ENCODE measurements at places on chromosomes 13 and 19.

GRCh38 chr13:74073274-74073673 lies 60.9 kb downstream of the KLF12 start:
- DNase-seq, result no peak

DNA sequence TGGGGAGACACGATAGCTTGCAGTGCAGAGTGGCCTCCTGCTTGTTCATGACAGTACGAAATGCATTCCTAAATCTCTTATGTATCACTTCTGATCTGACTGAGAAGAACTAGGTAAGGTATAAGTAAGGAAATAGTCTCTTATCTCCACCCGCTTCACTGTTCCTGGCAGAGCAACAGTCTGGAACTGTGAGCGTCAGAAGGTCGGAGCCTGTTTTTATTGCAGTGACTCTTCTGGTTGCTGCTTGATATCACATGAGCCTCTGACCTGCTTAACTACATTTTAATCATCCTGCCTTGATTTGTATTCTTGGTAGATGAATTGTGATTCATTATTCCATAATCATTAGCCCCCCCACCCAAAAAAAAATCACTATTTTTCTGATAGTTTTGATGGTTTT lies 69.0 kb downstream of the COL4A2 start:
- DNase-seq, result no peak

DNA sequence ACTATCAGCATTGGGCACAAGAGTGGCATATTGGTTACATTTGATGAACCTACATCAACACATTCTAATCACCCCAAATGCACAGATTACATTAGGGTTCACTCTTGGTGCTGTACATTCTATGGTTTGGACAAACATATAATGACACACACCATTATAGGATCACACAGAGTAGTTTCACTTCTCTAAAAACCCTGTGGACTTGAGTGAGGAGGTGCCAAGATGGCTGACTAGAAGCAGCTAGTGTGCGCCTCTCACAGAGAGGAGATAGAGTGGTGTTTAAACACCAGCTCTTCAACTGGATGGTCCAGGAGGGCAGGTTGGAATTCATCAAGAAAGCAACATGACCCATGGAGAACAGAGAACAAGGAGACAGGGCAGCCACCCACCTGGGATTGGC lies 265.6 kb downstream of the TDRD3 start:
- no peak for DNase-seq

- no peak for DNase-seq
Measured at GRCh38 chr19:48493718-48494401, 17.8 kb downstream of the LMTK3 start.

- no peak for DNase-seq
Measured at GRCh38 chr13:52399708-52400107, 6.3 kb downstream of the THSD1 start.

- DNase-seq, result no peak
Measured at GRCh38 chr19:33400856-33401682, 27.6 kb downstream of the CEBPG start.

DNA sequence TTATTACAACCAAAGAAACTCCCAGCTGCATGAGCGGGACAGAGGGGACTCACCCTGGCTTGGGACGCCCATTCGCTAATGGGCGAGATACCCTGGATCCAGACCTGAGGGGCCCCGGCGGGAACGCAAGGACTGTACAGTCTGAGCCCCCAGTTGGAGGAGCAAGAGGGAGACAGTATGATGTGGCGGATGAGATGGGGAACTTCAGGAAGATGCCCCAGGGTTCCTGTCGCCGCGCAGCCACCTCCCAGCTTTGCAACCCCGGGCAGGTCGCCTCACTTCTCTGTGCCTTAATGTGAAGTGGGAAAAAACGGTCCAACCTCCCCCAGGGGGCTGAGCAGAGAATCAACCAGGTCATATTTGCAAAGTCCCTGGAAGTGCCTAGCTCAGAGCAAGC lies 2.5 kb downstream of the NPAS1 start:
- DNase-seq, result no peak

GRCh38 chr13:70051531-70051930 lies 56.1 kb upstream of the ATXN8OS start:
- DNase-seq, result no peak

- DNase-seq, result no peak
Measured at GRCh38 chr19:4350726-4351125, 7.4 kb downstream of the MPND start.

DNA sequence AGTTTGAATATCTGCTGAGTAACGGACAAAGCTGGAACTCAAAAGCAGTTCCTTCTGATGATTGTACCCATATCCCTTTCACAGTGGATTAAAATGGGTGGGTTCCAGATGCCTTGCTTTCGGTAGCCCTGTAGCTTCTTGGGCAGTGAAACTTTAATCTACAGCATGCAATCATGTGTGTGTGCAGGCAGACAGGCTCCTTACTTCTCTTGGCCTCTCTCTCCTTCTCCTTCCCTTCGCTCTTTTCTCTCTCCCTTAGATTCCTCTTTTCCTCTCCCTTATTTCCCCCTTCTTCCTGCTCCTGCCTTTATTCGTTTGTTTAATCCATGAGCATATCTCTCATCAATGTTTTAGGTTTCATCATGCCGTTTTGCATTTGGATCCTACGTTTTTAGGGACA lies 8.1 kb downstream of the DGKH start:
- no peak for DNase-seq

DNA sequence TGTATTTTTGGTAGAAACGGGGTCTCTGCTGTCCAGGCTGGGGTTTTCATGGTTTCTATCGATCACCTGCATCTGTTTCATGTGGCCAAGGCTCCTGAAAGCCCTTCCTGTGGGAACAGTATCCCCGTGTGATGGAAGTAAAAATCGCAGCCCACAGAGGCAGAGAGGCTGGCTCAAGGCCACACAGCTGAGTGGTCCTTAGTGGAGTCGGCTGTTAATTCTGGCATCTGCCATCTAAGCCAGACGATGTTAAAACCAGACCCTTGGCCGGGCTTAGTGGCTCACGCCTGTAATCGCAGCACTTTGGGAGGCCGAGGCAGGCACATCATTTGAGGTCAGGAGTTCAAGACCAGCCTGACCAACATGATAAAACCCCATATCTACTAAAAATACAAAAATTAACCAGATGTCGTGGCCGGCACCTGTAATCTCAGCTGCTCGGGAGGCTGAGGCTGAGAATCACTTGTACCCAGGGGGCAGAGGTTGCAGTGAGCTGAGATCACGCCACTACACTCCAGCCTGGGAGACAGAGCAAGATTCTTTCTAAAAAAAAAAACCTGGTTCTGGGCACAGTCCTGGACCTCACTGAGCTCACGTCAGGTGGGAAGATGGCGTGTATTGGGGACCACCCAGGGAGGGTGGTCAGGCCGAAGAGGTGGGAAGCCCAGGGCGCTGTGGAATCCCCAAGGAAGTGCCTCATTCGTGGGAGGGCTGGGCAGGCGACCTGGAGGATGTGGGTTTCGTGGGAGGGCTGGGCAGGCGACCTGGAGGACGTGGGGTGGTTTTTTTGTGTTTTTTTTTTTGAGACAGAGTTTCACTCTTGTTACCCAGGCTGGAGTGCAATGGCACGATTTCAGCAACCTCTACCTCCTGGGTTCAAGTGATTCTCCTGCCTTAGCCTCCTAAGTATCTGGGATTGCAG lies 18.5 kb upstream of the MISP start:
- no peak for DNase-seq

- DNase-seq, result no peak
Measured at GRCh38 chr13:106151056-106151699, 384.3 kb downstream of the EFNB2 start.

DNA sequence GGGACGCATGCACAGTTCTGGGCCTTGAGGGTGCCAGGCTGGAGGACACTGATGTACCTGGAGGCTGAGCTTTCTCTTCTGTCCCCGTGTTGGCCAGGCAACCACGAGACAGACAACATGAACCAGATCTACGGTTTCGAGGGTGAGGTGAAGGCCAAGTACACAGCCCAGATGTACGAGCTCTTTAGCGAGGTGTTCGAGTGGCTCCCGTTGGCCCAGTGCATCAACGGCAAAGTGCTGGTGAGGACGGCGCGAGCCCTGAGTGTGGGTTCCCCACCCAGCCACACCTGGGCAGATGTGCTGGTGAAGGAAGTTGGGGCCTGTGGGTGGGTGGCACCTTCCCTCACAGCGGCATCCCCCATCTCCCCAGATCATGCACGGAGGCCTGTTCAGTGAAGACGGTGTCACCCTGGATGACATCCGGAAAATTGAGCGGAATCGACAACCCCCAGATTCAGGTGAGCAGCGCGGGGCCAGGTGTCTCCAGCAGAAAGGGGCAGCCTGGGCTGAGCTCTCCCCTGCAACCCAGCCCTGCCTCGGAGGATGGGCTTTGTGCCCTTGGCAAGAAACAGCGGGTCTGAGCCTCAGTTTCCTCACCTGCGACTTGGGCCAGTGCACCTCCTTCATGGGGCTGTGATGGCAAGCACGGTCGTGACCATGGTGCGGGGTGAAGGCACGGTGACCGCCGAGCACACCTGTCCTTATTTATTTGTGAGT lies 26.2 kb downstream of the CCDC8 start:
- no peak for DNase-seq

- no peak for DNase-seq
Measured at GRCh38 chr19:14437578-14438140, 4.6 kb downstream of the PKN1 start.

DNA sequence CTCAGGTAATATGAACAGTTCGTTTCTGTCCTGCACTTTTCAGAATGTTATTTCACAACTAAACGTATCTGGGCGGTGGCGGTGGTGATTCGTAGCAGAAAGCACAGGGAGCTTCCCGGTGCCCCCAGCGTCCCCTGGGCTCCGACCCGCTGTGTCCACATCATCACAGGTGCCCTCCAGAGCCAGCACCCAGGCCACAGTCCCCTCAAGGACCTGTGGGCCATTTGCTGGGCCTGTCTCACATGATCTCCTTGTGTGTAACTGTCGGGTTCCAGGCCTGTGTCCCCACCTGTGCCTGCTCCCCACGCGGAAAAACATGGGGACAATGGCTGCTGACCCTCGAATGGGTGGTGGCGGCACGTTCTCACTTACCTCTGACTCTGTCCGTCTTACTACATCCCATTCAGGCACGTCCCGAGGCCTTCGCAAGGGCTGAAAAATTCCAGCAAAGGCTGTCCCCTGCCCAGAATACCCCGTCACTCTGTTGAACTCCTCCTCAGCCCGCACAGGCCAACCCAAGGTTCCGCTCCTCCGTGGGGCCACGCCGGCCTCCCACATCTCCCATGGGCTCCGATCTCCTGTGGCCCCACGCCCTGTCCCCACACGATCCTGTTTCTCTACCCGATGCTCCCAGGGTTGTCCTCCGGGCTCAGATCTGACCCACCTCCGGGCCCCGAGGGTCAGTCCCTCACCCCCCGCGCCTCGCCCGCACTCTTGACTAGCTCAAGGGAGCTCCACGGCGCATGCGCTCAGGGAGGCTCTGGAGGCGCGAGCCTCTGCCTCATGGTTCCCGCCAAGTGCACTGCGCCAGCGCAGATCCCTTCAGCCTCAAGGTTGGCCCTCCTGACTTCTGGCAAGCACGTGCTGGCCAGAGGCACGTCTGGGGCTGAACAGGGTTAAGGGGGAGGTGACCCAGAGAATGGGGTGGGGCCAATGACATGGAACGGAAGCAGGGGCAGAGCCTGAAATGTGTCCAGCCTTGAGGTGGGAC lies 21.2 kb downstream of the DEDD2 start:
- DNase-seq, result no peak

GRCh38 chr19:46631481-46631880 lies 4.5 kb downstream of the GNG8 start:
- DNase-seq, result no peak

GRCh38 chr13:67635754-67636153 lies 405.6 kb upstream of the PCDH9 start:
- no peak for DNase-seq

DNA sequence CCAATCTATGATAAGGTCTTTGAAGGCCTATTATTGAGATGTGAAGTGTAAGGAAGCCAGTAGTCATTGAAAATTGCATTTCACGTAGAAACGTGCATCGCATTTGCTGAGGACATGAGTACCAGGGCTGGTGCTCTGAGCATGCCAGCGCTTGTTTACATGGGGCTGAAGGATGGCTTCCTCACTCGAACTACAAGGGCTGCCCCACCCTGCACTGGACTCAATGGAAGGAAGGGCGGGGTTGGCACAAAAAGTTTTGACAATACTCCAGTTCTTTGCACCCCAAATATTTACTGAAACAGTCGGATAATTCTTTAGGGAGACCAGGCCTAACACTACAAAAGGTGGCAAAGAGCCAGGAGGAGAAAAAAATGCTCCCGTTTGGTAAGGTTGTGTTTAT lies 28.9 kb upstream of the MED4 start:
- DNase-seq, result no peak

DNA sequence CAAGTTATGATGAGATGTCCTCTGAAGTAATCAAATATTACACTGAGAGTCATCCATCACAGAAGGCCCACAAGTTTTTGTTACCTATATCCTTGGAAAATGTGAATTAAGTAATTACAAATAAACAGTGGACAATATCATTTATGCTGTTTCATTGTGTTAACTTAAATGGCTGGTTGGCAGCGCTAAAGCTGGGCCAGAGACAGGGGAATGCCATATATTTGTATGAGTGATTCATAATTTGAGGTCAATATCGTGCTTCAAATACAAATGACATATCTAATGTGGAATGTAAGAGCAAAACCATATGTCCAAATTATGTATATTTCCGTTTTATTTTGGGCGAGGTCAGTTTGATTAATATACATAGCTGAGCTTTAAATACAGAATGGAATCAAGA lies 1556.2 kb downstream of the SLITRK5 start:
- no peak for DNase-seq

DNA sequence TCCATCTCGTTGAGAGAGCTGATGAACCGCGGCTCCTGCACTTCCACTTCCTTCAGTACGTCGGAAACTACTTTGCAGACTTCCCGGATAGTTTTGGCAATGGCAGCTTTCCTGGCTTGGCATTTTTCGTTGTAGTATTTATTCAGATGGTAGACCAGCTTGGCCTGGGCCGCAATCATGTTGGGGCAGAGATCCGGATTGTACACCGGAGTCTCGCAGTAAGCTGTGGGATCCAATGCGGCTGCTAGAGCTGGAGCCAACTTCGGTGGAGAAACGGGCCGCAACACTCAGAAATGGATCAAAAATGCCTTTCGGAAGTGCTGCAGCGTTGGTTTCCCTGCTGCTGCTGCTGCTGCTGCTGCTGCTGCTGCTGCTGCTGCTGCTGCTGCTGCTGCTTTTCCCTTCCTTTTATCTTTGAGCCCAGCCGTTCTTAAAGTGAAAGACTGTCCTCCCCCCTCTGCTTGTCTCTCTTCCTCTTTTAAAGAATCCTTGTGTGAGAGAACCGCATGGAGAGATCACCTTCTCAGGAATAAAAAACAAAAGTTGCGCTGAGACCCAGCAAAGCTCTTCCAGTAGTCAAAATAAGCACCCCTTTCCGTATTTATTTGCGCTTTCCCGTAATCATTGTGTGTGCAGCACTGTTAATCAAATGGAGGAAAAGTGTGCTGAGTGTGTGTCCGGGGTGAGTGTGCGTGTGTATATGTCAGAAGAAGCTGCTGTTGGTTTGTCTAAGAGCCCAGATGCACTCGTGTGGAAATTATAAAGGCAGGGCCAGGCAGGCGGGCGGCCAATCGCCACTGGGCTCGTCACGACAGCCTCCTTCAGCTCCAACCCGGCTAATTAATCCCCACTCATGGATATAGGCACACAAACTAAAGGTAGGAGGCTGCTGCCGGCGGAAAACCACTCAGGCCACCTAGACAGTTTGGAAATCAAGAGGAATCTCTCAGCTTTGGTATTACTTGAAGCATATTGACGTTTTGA lies at the start of gene MAB21L1:
Gene MAB21L1, minus strand, starts transcription at position 730 of the 984 bp plus-strand sequence. Its CDS starts 551 bp downstream, at position 179.
- no peak for DNase-seq
